ENCODE measurements at places on chromosomes 3 and 15.

DNA sequence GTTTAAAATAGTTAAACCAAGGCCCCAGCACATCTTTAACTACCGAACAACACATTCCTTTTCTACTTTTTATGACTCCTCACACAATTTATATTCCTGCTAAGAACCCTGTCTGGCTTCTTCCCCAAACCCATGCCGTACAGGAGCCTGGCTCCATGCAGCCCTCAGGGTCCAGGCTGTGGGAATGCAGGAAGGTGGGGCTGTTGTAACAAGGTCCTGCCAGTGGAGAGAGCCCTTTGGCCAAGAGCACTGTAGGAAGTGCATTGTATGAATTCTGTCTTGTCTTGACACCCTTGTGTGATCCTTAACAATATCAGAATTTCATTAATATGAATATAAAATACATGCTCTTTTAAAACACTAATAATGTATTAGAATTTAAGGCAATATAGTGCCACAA lies 563.8 kb downstream of the TBL1XR1 start:
- no peak for DNase-seq

DNA sequence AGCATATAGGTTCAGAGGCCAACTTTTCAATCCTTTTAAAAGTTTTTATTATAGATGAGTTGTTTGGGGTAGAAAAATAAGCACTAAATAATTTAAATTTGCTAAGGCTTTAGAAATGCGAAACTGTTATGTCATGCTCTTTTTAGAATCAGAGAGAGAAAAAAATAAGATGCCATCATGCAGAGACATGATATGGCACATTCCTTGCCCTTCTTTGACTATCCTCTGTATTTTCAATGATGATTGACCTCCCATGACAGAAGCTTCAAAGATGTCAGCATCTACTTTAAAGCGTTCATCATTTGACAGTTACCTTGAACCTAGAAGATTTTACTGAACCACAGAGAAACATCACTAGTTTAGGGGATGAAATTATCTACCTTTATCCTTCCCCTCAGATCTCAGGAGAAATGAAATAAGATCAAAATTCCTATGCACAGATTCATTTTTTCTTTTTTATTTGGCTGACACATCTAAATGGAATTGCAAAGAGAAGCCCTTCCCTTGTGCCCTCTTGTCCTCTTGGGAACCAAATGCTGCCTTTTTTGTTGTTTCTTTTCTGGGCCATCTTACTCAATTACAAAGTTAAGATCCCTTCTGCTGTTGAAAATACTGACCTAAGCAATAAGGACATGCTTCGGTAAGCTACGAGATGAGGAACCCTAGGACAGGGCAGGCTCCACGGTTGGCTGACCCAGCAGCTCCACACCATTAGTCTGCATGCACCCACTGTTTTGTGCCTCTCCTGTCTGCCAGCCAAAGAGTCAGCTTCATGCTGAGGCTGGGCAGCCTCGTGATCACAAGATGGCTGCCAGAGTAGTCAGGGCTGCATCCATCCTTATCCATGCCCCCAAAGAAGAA lies 289.7 kb upstream of the TPM1 start:
- DNase-seq, result no peak

GRCh38 chr3:48429317-48429959 lies 448 bp downstream of the PLXNB1 start:
- DNase-seq, result no peak

DNA sequence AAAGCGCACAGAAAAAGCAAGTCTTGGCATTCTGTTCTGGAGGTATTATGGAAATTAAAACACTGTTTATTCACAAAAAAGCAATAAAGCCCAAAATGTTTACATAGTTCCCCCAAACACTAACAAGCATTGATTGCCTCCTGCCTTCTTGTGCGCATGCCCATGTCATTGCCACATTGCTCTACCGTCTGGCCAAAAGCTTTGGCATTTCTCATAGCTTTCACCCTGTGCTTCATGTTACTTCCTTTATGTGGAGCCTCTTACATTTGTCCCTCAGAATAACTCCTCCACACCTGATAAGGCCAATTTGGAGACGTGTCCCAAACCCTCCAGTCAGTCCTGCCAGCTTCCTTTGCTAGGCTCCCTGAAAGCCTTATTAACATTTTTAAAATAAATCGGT lies 680.8 kb downstream of the GBE1 start:
- DNase-seq, result no peak

- DNase-seq, result no peak
These were observed 154.5 kb downstream of the ZNF621 start for GRCh38 chr3:40679290-40679689.

DNA sequence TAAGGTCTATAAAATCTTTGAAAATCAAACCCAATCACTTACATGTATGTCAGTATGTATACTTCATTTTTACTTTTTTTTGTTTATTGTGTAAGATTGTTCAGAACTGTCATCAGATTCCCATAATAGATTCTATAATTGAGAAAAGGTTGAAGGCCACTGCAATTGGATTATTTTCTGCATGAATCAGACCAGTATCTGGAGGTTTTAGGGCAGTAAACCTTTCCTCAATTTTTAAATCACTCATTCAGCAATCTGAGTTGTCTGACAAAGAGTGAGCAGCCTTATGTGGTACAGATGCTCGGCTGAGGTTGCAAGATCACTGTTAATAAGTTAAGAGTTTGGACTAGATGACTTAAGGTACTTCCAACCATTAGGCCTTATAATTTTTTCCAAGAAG lies 96.0 kb downstream of the TP63 start:
- no peak for DNase-seq

DNA sequence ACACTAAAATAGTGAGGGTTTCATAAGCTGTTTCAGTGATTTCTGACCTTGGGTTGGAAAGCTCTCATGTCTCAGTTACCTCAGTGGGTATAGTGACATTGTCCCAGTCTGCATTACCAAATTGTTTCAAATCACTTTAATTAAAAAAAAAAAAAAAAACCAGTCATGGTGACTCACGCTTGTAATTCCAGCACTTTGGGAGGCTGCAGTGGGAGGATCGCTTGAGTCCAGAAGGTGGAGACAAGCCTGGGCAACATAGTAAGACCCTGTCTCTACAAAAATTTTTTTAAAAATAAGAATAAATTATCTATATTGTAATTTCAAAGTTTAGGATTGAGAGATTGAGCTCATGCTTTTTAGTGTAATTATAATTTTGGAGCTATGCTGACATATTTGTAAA lies 78.0 kb downstream of the MBNL1 start:
- DNase-seq, result no peak

DNA sequence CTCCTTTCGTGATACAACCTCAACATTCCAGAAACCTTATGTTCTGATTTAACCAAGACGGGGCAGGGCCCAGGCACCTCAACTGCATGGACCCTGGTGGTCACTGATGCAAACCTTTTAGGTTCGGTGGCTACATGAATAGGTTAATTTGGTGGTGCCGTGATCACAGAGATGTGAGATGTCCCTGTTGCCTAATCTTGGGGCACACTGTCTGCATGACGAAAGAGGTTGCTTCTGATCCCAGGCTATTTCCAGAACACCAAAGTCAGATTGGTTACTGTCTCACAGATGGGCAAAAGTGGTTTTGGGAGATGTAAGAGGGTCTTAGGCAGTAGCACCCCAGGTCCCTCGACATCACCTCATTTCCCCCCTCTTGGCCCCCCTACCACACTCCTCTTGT lies 4.0 kb upstream of the CCR1 start:
- no peak for DNase-seq

DNA sequence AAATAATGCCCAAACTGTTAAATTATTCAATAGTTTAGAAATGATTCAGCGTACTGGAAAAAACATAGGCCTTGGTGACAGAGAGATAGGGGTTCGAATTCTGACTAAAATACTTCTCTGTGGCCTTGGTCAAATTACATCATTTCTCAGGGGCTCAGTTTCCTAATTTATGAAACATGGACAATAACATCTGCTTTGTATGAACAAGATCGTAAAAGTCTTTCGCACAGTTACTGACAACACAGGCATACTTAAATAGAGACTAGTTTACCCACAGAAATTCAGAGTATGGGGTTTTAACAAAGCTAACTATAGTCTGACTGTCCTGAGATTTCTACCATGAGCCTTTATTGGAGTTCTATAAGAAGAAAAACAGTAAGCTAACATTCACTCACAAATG lies 440.4 kb downstream of the FHIT start:
- DNase-seq, result no peak

- DNase-seq, result no peak
These were observed 34.8 kb upstream of the CEMIP start for GRCh38 chr15:80744415-80744814.

DNA sequence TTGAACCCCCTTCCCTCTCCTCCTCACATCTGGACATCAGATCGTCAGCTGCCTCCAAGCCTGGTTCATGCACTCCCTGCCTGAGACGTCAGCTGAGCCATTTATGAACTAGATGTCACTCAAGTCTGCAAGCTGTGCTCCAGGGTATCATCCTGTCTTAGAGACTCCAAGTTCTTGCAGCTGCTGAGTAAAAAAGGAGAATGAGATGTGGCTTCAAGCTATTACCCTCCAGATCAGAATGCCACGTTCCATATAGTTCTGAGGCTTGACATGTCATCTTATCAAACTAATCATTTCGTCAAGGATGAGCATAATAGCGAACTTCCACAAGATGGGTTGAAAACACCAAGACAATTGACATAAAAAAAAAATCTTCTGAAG lies 766.3 kb downstream of the TBL1XR1 start:
- no peak for DNase-seq

- no peak for DNase-seq
These were observed 277.9 kb upstream of the NR2F2 start for GRCh38 chr15:96052572-96053030.

GRCh38 chr3:151135541-151136337 lies 50.3 kb downstream of the MED12L start:
- no peak for DNase-seq

Measured in activated naive CD8-positive, alpha-beta T cell treated with anti-CD3 and anti-CD28 coated beads, Interleukin-2, amount 50 U/mL, for 16 hours (primary cell).